ENCODE measurements at places on chromosomes 7 and 10.

- no peak for DNase-seq
Observed at GRCh38 chr7:17472518-17472917, 174.1 kb downstream of the AHR start.

DNA sequence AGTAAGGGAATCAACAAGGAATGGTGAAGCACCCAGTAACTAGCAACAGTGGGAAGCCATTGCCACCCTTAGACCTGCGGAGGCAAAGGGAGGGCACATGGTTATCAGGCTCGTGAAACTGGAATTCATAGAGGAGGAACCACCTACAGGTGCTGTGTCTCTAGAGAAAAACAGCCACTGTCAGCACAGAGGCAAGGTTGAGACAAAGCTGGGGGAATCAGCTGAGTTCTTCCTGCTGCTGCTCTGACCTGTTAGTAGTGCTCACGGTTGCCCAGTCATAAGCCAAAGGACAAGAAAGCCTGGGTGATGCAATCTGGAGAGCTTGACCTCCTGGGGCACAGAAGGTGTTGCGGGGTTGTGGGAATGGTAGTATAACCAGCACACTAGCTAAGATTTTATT, 110.1 kb downstream of the TPST1 start:
- DNase-seq: no peak

GRCh38 chr7:29099896-29100847, 46.2 kb downstream of the CPVL start:
- peak; percentile 18 for DNase-seq

DNA sequence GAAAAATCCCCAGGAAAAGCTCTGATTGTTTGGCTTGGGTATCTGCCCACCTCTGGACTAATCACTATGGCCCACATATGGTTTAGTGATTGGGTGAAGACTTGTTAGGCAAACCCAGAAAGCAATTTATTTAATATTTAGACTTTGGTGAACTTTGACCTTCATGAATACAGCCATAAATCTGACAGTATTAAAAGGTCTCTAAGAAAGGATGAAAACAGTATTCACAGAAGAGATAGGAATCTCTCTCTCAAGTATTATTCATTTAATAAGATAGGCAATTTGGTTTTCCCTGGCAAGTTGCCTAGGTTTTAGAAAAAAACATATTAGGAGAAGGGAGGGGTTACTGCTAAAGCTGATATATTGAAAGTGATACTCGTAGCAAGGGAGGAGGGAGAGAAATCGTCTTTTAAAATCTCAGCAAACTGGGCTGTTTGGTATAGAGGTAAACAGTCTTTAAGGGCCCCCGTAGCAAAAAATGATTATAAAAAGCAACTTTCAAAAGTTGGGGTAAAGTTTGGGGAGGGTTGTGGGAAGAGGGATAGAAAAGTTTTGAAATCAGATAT, 57.1 kb downstream of the LSMEM1 start:
- DNase-seq: no peak

DNA sequence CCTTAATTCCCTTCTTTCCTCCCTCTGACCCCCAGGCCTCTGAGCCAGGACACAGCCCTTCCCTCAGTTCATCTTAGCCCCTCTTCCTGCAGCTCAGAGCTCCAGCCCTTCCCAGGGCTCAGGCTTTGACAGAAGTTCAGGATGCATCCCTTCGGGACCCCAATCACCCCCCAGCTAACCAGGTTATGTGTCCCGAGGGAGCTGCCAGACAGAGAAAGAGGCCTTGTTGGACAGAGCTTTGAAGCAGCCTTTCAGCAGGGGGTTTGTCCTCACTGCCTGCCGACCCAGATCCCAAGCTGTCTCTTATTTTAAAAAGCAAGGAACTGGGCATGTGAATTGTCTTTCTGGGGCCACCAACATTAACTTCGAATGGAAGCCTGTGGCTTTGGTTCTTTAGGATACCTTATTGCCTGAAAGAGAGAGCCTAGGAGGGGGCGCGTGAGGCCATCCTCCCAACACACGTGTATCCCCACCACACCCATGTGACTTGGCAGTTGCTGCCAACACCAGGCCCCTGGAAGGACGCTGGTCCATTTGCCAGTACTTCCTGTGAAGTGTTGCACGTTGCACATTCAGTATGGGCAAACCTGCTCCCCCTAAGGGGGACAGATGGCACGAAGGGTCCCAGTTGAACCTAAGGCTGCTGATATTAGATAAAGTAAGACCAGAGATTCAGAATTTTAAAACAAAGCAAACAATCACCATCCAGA, 858 bp downstream of the CCDC136 start:
- no peak for DNase-seq

GRCh38 chr10:36003031-36003600, 361.0 kb upstream of the FZD8 start:
- no peak for DNase-seq

- no peak for DNase-seq
Observed at GRCh38 chr10:129371541-129371940, 95.5 kb upstream of the MGMT start.

DNA sequence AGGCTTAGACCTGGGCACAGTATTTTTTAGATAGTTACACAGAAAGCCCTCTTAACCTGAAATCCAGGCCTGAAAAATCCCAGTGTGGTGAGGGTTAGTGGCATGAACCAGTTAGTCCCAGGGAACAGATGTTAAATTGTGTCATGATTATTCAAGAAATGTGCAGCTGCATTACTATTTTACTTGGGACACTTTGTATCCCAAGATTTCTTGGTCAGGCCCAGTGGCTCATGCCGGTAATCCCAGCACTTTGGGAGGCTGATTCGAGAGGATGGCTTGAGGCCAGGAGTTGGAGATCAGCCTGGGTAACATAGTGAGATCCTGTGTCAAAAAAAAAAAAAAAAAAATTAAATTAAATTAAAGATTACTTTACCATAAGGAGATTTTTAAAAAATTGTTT, 36.0 kb upstream of the OTUD1 start:
- DNase-seq: no peak

DNA sequence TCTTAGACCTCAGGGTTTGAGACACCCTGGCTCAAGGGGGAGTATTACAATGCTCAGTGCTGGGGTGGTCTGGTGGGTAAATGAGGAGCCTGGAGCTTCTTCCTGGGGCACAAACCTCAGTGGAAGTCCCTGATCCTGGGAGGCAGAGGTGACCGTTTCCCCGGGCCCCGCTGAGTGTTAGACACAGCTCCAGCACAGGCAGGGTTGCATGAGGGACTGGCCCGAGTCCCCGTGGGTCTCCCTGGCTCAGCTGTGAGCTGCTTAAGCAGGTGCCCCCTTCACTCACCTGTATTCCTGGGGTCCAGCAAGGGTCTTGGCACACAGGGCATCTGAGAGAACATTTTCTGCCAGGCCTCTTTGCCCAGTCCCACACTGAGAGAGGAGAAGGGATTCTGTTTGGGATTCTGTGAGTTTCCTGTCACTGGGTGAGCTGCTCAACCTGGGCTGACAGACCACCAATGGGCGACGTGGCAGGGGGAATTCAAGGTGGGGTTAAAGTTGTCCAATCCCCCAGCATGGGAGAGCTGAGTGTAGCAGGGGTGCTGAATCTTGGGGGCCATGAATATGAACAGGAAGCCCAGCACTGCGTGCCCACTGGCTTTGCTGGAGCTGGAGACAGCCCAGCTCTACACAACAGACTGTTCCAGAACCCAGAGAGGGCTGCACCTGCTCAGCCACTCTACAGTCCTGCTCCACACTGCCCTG, 29.9 kb downstream of the DDIT4 start:
- no peak for DNase-seq

GRCh38 chr7:137094-137891, 55.1 kb upstream of the FAM20C start:
- DNase-seq: no peak

GRCh38 chr10:127198307-127198706, 1.9 kb upstream of the INSYN2A start:
- no peak for DNase-seq

- no peak for DNase-seq
Observed at GRCh38 chr10:34415039-34415438, 400.1 kb downstream of the PARD3 start.

- DNase-seq: peak; percentile 45
Observed at GRCh38 chr10:3043512-3044368, 23.6 kb upstream of the PFKP start.

DNA sequence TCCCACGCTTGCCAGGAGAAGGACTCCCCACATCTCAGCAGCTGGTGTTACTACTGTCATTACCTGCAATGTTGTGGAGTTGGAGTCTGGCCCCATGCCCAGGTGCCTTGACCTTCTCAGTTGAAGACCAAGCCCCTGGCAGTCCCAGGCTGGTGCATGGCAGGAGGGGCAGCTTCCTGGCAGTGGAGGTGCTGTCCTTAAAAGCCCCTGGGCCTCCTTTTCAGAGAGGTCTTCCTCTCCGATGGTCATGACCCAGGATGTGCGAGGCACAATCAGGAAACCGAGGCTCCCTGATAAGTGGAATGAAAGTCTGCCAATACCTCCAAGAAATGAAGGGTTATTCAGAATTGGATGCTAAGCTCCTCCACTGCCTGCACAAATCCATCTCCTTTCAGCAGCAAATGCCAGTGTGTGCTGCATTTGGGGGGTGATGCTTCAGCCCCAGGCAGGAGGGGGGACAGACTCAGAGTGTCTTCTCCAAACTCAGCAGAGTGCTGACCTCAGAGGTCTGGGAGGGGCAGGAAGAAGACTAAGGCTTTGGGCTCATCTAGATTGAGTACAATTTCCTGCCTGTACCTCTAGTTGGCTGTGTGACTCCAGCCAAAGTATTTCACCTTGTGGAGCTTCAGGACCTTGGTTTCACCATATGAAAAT, 97.0 kb upstream of the DDC start:
- DNase-seq: no peak

- no peak for DNase-seq
Observed at GRCh38 chr10:35908451-35908850, 266.4 kb upstream of the FZD8 start.

DNA sequence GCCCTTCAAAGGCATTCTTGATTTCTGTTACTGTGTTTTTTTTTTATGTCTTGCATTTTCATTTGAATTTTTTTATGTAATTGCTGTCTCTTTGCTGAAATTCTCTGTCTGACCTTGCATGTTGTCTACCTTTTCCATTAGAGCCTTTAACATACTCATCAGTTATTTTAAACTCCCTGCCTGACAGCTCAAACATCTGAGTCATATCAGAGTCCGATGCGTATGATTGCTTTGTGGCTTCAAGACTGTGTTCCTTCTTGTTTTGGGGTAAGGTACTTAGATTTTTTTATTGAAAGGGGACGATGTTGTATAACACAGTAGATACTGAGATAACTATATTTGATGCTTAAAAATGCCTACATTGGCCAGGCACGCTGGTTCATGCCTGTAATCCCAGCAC, 9.7 kb upstream of the TARP start:
- DNase-seq: no peak

- no peak for DNase-seq
Observed at GRCh38 chr10:43685744-43686143, 37.1 kb upstream of the ZNF32 start.

- DNase-seq: no peak
Observed at GRCh38 chr7:47739891-47740290, 158.0 kb upstream of the TNS3 start.

- DNase-seq: peak; percentile 21
Observed at GRCh38 chr10:86712317-86712707, 44.0 kb downstream of the LDB3 start.

GRCh38 chr7:71173955-71174354, 42.0 kb downstream of the GALNT17 start:
- DNase-seq: no peak

DNA sequence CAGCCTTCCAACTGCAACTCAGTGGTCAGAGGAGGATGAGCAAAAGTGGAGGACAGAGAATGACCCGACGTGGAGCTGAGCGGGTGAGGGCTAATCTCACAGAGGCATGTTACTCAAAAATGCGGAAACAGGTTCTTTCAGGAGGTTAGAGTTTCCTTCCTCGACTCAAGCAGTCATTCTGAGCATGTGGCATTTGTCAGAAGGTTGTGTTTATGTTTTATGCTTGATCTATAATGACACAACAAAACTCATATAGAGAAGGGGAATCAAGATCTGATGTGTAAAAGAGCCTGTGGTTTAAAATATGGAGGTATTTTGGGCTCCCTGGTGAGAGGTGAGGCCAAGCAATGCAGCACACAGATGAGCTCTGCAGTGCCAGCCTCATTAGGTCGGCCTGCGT, 311.4 kb downstream of the ADARB2 start:
- no peak for DNase-seq

GRCh38 chr10:102620138-102620590, 24.1 kb upstream of the TRIM8 start:
- no peak for DNase-seq

GRCh38 chr10:130927157-130927556, 384.4 kb downstream of the TCERG1L start:
- DNase-seq: no peak

DNA sequence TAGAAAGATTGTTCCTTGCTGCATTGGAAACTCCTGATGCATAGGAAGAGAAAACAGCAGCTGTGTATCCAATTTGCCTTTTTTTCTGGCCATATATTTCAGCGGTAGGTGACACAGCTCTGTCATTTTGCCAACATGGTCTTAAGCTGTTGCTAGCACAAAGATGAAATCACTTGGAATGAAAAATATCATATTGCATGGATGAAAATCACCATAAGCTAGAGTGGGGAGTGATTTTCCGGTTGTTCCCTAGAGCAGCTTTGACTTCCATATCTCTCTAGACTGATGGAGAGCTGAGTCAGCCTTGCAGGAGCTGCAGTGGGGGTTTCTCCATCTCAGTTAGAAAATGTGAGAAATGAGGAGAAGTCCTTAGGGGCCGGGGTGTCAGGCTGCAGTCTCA, 38.3 kb upstream of the BTBD16 start:
- DNase-seq: peak; percentile 74

DNA sequence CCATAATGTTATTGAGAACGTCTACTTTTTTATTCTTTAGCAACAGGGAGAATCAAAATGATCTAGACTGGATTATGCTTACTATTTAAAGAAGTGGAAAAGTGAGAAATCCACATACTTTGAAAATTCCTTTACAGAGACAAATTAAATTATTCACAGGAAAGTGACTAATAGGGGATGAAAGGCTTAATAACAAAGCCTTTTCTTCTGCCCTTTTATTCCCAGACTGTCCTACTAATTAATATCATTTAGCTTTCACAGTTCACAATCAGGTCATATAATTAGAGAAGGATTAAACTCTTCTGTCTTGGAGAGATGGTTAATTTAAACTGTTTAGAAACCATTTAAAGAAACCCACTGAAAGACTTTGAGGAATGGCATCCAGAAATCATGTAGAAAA, 58.8 kb downstream of the ARL4A start:
- no peak for DNase-seq

DNA sequence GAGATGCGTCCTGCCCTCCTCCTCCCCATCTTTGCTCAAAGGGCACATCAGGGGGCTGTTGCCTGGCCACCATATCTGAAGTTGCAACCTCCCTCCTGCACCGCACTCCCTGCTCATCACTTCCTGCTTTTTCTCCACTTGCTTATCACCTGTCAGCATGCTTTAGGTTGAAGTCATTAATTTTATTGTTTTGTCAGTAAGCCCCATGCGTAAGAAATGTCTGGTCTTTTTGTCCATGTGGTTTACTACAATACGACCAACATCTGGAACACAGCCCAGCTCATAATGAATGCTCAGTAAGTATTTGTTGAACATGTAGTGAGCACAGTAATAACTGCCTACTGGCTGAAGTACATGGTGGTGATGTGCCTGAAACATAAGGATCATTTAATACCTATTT, 71.6 kb upstream of the GJD4 start:
- no peak for DNase-seq
